ENCODE measurements at places on chromosomes 12 and 14.
A peak's percentile ranks its signal among the peaks of the same experiment; 100 is the strongest.

- DNase-seq: no peak
These were observed 53.9 kb downstream of the ISCA2 start for GRCh38 chr14:74547331-74547927.

DNA sequence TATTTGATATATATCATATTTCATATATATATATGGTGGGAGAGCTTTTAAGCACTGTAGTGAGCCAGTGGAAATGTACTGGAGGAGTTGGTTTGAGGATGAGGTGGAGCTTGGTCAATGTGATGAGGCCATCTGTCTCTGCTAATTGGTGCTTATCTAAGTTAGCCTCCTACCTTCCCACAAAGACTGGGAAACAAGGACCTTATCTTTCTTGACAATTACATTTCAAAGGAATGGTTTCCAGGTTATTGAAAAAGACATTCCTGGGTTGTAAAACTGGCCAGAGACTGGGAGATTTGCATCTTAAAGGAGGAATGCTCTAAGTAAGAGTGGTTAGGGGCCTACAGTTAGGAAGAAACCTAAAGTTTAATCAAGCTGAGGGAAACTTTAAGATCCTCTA is 212.8 kb upstream of the SYT1 start:
- DNase-seq: no peak

- no peak for DNase-seq
These were observed 192.7 kb downstream of the STXBP6 start for GRCh38 chr14:24857277-24857676.

- no peak for DNase-seq
These were observed 20.9 kb upstream of the GPRC5A start for GRCh38 chr12:12870465-12870864.

DNA sequence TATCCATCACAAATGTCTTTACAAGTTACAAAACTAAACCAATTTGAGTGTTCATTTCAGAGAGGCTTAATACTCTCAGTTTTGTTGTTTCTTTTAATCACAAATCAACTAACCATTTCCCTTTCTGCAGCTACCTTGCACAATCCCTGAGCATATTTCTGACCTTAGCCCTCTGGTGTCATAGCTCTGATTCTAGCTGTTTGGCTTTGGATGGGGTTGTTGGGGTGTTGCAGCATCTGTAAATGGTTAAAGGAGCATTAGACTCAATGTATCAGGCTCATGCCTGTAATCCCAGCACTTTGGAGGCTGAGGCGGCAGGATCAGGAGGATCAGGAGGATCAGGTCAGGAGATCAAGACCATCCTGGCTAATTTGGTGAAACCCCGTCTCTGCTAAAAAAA is 461.4 kb downstream of the NRXN3 start:
- DNase-seq: no peak

GRCh38 chr12:21354641-21355040 is 18.1 kb upstream of the IAPP start:
- DNase-seq: no peak

DNA sequence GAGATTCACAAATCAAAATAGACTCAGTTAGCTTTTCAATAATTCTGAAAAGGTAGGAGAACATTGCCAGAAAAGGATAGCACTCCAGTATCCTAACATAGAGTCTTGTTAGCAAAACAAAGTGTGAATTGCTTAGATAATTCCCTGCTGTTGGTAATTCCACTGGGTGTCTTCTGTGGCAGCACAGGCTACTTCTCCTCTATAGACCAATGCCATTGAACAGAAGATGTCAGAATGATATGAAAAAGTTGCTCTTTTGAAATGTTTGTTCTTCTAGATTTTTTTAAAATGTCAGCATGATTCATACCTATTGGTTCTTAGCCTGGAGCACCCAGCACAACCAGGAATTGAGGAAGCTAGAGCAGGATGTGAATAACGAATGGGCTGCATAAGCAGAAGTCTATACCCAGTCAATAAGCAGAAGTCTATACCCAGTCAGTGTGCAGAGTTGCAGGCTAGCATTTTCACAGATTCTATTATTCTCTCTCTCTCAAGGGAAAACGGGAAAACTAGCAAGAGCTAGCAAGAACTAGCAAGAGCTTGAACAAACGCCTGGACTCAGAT is 112.8 kb downstream of the SYT1 start:
- DNase-seq: no peak

DNA sequence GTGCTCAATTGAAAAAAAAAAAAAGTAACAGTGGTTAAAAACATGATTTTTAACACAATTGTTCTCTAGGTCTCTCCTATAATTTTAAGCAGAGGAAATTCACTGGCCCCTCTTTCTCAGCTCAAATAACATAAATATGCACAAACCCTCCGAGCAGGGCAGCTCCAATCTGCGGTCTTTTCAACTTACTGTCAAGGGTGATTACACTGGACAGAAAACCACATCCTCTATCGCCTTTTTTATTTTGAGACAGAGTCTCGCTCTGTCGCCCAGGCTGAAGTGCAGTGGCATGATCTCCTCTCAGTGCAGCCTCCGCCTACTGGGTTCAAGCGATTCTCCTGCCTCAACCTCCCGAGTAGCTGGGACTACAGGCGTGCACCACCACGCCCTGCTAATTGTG is 16.5 kb upstream of the GABARAPL1 start:
- no peak for DNase-seq

DNA sequence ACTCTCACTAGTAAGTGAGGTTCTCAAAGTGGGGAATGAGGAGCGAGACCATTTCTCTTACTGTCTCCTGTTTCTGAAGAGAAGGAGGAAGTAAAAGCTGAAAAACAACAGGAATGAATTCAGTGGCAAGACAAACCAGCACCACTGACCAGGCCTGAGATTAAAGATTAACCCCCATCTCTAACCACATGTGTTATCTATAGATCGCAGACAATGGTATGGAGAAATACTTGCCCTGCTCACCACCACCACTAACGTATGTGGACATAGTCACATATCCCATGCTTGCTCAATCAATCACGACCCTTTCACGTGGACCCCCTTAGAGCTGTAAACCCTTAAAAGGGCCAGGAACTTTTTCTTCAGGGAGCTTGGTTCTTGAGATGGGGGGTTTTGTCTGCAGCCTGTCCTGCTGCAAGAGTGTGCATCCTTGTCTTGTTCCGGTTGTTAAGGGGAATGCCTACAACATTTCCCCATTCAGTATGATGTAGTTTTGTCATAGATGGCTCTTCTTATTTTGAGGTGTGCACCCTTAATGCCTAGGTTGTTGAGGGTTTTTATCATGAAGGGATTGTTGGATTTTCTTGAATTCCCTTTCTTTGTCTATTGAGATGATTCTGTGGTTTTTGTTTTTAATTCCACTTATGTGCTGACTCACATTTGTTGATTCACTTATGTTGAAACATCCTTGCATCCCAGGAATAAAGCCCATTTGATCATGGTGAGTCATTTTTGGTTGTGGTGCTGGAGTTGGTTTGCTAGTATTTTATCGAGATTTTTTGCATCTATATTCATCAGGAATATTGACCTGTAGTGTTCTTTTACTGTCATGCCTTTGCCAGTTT is 698.8 kb upstream of the LMO3 start:
- no peak for DNase-seq

GRCh38 chr12:116302166-116303058 is 24.9 kb upstream of the MED13L start:
- no peak for DNase-seq

DNA sequence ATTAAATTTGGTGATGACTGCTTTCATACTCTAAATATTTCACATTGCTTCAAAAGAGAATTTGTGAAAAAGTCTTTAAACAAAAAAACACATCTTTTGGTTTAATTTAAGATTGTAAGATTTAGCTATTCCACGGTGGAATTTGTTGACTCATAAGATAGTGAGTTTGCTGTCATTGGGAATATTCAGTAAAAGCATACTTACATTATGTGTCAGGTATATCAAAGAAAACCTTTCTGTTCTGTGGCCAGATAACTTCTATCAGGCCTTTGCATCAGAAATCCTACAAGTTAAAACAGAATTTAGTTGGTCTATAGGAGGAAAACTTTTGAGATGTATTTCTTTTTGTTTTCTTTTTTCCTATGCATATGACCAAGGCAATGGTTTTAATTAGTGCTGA is 148.8 kb upstream of the E2F7 start:
- no peak for DNase-seq

GRCh38 chr12:88413646-88414045 is 166.6 kb downstream of the KITLG start:
- no peak for DNase-seq

DNA sequence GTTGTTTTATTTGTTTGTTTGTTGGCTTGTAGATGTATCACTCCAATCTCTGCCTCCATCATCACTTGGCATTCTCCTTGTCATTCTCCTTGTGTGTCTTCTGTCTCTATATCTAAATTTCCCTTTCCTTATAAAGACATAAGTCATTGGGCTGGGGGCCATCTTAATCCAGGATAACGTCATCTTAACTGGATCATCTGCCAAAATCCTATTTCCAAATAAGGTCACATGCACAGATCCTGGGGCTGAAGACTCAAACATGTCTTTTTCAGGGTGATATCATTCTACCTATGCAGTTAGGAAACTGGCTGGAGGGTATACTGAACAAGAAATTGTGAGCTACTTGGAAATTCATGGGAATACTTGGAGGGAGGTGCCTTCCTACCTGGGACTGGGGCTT is 8.7 kb upstream of the CCDC60 start:
- no peak for DNase-seq

DNA sequence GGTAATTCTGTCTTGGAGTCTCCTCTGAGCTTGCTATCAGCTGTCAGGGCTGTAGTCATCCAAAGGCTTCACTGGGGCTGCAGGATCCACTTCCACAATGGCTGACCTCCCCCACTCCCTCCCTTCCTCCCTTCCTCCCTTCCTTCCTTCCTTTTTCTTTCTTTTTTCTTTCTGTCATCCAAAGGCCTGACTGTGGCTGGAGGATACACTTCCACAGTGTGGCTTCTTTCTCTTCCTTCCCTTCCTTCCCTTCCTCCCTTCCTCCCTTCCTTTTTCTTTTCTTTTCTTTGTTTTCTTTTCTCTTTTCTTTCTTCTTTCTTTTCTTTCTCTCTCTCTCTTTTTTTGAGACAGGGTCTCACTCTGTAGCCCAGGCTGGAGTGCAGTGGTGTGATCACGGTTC is 30.6 kb downstream of the ARF6 start:
- DNase-seq: no peak

DNA sequence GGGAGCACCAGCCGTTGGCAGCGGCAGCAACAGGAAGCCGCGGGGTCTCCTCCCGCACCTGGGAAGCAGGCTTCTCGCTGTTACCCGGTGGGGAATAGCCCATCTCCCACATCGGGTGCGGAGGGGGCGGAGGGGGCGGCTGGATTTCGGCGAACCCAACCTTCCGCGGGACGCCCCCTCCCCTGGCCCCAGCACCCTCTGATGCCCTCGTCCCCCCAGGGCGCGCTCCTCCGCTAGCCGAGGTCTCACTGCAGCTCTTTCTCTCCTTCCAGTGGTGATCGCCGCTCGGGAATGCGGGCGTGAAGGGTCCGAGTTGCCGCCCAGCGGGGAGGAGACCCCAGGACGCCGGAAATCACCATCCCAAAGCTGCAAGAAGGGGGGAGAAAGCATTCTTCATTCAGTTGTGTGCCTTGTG is 303 bp downstream of the SAMD4A start:
- DNase-seq: no peak

- no peak for DNase-seq
These were observed 8.1 kb upstream of the DENND5B start for GRCh38 chr12:31599053-31599452.

- DNase-seq: no peak
These were observed 13.1 kb downstream of the COPZ1 start for GRCh38 chr12:54337854-54338650.

GRCh38 chr12:115149279-115149678 is 465.3 kb upstream of the TBX3 start:
- DNase-seq: no peak

DNA sequence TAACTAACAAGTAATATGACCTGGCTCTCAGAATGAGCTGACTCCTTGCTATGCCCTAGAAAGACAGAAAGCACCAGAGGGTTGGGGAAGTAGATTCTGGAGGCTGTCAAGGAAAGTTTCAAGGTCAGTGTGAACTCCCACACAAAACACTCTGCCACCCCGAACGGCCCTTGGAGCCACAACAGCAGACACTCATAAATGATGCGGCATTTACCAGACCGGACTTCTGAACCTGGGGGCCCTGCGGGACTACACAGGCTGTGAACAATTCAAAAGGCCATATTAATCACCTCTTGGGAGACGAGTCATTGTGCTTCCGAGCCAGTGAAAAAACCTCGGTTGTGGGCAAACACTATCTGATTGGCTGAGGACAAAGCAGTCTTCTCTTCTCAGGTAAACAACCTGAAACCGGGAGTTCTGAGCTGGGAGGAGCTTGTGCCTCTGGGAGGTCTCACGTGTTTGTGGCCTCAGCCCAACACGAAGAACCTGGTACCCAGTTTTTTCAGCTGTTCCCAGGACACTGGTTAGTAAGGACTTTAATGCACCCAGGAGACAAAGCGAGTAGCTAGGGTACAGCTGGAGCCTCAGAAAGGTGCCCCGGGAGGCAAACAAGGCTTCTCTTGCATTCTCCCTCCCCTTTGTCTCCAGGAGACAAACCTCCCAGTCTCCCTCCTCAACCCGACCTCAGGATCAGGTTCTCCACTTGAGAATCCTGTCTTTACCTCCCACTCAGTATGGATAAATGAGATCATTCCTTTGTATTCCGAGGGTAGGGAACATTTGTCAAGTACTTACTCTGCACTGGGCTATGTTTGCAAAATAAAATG is 35.3 kb downstream of the VWF start:
- DNase-seq: peak; percentile 92

GRCh38 chr14:39984323-39984722 is 552.1 kb upstream of the FBXO33 start:
- DNase-seq: no peak

Measured in NCI-H526 treated with DMSO at 0.1 percent for 48 hours (cell line).